A673 (cell line): ENCODE measurements at places on chromosomes 4 and X. TPM values are rescaled to one million over a fixed set of nuclear protein-coding genes. Genes with fewer than 3 reads are reported as not detected.

GRCh38 chrX:129823522-129823921 is 20.2 kb downstream of the ZDHHC9 start:
- DNase-seq: no peak

- no peak for DNase-seq
Measured at GRCh38 chrX:131262200-131262599, 26.9 kb downstream of the IGSF1 start.

DNA sequence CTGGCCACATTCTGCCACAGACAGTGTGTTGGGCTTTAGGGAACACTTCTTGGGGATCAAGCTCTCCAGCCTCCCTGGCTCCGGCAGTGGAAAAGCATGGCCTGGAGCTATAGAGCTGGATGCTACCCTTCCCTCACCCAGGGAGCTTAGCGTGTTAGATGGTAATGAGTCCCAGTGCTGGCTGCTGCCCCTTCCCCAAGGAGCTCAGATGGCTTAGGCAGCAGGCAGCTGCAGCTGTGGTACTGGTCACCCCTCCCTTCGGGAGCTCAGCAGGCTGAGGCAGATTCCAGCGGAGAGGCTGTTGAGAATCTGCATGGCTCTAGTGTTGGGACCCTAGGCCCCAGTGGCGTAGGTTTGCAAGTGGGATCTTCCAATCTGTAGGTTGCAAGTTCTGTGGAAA is 19.5 kb downstream of the TMEM144 start:
- DNase-seq: no peak

GRCh38 chr4:150849016-150849415 is 166.1 kb downstream of the LRBA start:
- DNase-seq: no peak

GRCh38 chrX:51395810-51396728 is 63.4 kb downstream of the NUDT10 start:
- DNase-seq: peak; percentile 40

GRCh38 chrX:52988985-52989917 is 30.9 kb upstream of the FAM156A start:
- DNase-seq: no peak

GRCh38 chrX:32533848-32534247 is 677.5 kb downstream of the DMD start:
- no peak for DNase-seq

- DNase-seq: no peak
Measured at GRCh38 chrX:116276261-116276660, 105.7 kb downstream of the AGTR2 start.

GRCh38 chrX:39165773-39166172 is 364.5 kb downstream of the MID1IP1 start:
- DNase-seq: no peak

The GPC4 gene
- 17.8 and 19.4 TPM in 2 replicates for total RNA-seq

The SEPSECS gene
- total RNA-seq: 11.6 and 12.9 TPM in 2 replicates

The RPS6KA3 gene
- 32.3 and 33.6 TPM in 2 replicates for total RNA-seq

The LRP2BP gene
- 0.19 TPM in 1 of 2 replicates, not detected in the other for total RNA-seq

The ARHGEF6 gene
- 11.4 and 16.3 TPM in 2 replicates for total RNA-seq
